NCI-H1436 treated with DMSO at 0.1 percent for 48 hours (cell line): ENCODE measurements at places on chromosomes 13 and 19.

GRCh38 chr13:65417953-65418352 is 1812.2 kb downstream of the PCDH9 start:
- DNase-seq, result no peak

DNA sequence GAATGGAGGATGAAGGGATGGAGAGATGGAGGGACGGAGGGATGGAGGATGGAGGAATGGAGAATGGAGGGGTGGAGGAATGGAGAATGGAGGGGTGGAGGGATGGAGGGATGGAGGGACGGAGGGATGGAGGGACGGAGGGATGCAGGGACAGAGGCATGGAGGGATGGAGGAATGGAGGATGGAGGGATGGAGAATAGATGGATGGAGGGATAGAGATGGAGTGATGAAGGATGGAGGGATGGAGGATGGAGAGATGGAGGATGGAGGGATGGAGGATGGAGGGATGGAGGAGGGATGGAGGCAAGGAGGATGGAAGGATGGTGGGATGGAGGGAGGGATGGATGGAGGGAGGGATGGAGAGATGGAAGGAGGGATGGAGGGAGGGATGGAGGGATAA is 22.1 kb downstream of the PIP5K1C start:
- DNase-seq, result no peak

DNA sequence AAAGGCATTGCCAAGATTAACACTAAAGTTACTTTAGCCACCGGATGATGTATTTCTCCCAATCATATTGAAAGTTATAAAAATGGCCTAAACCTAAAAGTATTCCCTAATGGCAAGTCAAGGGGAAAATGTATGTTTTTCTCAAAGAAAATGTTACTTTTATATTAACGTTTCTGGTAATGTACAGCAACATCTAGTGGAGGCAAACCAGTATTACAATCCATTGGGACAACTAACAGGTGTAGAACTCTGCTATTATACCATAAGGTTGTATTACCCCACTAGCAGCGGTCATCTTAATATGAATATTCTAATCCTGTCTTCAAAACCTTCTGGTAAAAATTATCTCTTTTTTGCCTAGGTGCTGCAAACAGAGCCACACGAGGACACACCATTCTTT is 69.2 kb downstream of the ZNF100 start:
- DNase-seq, result no peak

DNA sequence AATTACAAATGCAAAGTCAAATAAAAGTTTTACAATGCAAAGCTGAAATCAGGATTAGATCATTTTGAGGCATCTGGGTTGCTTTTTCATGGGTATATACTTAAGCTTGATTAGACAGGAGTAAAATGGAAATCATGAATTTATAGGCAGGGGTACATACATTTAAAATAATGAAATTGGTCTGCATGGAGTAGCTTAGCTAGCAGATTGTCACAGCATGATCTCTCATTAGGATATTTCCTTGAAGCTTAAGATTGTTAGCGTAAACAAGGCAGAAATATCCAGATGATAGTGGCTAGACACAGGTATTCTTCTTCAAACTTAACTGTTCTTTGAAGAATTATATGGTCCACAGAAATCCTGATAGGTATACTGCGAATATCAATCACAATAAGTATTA is 1627.0 kb upstream of the PCDH20 start:
- no peak for DNase-seq

- no peak for DNase-seq
Measured at GRCh38 chr19:47099576-47100050, 14.0 kb downstream of the ZC3H4 start.

DNA sequence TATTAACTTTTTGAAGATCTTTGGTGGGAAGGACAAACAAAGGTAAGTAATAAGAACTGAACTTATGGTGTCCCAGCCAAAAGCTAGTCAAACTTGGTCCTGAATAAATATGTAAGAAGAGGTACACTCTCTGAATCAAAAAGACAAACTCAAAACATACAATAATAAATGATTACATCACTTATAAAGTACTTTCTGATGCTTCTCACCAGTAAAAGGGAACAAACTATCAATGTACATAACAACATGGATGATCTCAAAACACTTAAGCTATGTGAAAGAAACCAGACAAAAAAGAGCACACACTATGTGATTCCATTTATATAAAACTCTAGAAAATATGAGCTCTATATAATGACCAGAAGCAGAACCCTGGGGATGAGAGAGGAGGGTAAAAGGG is 138.3 kb downstream of the VWA8 start:
- no peak for DNase-seq

GRCh38 chr13:20685092-20685491 is 18.4 kb upstream of the IL17D start:
- DNase-seq, result no peak
